Stimulated activated CD8-positive, alpha-beta memory T cell treated with anti-CD3 and anti-CD28 coated beads, Interleukin-15, amount 100 ng/mL, for 1 hour (primary cell): ENCODE measurements at places on chromosomes 7 and 10.

GRCh38 chr7:117200786-117201458, 121.9 kb downstream of the WNT2 start:
- no peak for DNase-seq

DNA sequence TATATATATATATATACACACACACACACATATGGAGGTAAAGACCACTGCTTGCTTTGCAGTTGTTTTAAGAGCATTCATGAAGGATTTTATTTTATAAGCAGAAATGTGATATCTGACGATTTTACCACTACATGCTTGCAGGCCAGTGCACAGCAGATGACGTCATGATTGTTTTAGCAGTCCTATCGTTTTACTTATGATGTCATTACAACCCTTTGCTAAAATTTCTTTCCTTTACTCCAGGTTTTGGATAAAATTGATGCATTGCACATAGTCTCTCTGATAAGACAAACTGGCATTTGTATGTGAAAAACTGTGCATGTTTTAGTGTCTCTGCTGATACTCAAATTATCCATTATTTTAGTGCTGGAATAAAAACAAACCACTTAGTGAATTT, 9.2 kb downstream of the EGFR start:
- DNase-seq: no peak

DNA sequence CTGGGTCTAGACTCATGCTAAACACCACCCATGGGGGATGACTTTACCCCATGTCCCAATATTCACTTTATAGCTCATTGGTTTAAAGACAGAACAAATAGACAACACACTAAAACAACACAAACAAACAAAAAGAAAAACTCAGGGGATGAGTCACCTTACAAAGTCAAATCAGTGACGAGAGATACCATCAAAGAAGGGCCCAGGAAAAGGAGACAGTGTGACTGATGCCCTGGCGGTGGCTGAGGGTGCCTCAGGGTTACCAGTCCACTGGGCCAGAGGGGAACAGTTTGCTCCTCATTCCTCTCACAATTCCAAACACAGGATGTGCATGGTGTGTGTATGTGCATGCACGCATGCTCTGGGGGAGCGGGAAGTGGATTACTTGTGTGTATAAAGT, 171.3 kb upstream of the PRKCQ start:
- DNase-seq: no peak

DNA sequence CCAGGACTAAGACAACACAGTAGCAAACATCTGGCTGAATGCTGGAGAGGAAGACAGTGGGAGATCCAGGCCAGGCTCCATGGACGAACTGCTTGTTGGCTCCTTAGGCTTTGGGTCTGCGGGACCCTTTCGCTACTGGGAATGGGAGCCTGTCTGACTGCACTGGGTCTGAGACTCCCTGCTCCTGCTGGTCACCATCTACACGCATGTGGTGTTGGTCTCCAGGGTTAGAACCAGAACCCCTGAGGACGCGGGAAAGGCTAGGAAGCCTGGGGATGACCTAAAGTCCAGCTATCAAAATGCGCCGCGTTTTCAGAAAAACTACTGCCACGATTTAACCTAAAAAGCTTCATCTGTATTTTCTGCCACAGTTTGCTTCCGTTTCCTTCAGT, 817 bp upstream of the DNAJB6 start:
- no peak for DNase-seq

GRCh38 chr7:38199154-38199553, 21.1 kb downstream of the STARD3NL start:
- DNase-seq: no peak

- no peak for DNase-seq
These were observed 5.0 kb upstream of the GSAP start for GRCh38 chr7:77420986-77421672.

DNA sequence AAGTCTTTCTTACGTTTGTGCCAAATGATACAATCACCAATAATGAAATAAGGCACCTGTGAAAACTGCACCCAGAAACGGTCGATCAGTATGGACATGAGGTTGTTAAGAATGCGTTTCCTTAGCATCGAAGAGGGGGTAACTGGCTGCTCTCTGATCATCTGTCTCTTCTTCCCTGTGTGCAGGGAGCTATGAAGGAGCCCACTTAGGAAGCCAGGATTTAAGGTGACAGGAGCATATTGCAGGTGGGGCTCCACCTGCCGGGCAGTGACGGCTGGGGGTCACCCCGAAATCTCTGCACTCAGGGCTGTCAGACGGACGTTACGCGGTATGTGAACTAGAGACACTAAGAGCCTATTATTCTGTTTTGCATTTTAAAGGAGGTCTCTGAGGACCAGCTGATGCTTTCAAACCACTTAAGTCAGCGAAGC, 64.5 kb downstream of the CARD11 start:
- no peak for DNase-seq

DNA sequence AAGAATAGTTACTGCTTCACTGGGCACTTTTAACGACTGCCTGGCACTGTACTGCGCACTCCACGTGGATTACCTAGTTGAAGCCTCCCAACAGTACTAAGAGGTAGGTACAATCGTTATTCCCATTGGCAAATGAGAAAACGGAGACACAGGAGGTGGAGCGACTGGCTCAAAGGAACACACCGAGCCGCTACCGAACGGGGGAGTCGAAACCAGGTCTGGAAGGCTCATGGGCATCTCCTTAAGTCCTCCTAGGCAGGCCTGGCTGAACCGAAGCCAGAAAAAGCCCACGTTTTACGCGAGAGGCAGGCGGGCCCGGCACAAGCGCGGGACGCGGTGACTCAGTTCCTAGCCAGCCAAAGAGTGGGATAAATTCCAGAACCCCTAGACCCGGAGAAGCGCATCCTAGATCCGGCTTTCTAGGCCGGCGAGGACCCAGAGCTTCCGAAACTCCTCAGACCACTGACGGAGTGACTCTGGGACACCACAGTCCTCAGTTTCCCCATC, 472 bp downstream of the PDAP1 start:
- DNase-seq: no peak

DNA sequence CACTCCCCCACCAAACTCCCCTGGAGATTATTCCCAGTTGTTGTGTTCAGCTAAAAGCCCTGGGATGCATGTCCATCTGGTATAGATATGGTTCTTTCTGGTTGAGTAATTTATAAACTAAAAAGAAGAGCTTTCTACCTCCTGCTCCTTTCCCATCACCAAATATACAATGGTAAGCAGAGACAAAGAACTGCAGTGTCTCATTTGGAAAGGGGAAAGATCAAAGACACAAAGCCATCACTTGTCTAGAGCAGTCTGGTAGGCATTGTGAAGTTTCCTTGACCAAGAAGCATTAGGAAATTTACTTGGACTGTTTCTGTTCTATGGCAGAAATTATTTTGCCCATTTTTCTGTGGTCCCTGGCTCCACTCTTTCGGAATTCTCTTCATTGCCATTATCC, 24.9 kb upstream of the PANK1 start:
- no peak for DNase-seq

GRCh38 chr7:153524070-153524601, 528.1 kb upstream of the DPP6 start:
- DNase-seq: no peak

- no peak for DNase-seq
These were observed 33.4 kb downstream of the CCM2 start for GRCh38 chr7:45033261-45033930.

- no peak for DNase-seq
These were observed 27.8 kb upstream of the C10orf120 start for GRCh38 chr10:122727426-122727825.

DNA sequence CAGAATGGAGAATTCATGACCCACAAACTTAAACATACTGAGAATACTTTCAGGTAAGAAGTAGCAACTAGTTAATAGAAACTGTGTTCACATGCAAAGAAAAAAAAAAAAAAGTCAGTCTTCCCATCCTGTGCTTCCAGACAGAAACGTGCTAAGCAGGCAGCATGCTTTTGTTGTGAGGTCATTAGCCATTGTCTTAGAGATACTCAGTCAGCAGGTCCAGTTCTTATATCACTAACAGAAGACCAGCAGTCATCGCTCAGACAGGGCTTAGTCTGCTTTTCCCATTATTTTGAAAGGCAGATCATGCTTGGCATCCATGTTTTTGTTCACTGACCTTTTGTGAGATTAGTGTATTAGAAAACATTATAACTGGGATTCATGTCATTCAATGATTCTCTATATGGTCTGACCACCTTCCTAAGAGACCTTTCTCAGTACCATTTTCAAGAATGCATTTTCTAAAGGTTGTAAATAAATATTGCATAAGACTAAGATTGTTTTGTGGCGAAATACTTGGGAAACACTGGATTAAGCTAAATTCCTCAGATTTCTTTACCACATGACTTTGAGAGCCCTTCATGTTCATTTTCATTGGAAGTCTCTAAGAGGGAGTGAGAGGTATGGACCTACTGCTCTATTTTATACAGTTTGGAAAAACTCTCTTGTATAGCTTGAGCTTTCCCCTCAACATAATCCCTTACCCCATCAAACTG, 45.0 kb upstream of the AGBL3 start:
- DNase-seq: no peak

GRCh38 chr7:100867040-100867775, at the start of gene TRIP6:
TRIP6 (plus strand) TSS chr7:100867387; CDS start chr7:100867498, 111 bp downstream.
- DNase-seq: no peak

DNA sequence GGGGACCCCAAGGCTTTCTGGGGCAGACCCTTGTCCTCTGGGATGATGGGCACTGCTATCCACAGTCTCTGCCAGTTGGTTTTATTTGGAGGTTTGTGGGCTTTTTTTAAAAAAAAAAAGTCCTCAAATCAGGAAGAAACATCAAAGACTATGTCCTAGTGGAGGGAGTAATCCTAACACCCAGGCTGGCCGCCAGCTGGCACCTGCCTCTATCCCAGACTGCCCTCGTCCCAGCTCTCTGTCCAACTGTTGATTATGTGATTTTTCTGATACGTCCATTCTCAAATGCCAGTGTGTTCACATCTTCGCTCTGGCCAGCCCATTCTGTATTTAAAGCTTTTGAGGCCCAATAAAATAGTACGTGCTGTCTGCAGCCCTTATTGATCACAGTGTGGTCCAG, 61.0 kb upstream of the LRRC4 start:
- DNase-seq: no peak

GRCh38 chr10:48343921-48344598, 37.6 kb downstream of the MAPK8 start:
- no peak for DNase-seq

- no peak for DNase-seq
These were observed 411.9 kb upstream of the SHH start for GRCh38 chr7:156223935-156224832.

- DNase-seq: no peak
These were observed 192.3 kb downstream of the DNAJC1 start for GRCh38 chr10:21811245-21811585.

DNA sequence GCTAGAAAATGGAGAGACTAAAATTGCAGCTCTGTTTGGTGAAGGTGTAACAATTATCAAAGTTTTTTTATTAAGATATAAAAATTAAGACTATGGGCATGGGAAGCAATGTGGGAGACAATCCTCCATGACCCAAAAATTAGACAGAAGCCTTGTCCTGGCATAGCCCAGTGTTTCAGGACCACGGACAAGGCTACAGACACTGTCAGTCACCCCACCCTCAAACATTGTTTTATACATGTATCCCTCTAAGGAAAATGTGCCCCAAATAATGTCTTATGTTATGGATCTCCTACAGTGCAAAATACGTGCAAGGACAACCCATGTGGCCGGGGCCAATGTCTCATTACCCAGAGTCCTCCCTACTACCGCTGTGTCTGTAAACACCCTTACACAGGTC, 24.0 kb downstream of the HABP2 start:
- DNase-seq: no peak

DNA sequence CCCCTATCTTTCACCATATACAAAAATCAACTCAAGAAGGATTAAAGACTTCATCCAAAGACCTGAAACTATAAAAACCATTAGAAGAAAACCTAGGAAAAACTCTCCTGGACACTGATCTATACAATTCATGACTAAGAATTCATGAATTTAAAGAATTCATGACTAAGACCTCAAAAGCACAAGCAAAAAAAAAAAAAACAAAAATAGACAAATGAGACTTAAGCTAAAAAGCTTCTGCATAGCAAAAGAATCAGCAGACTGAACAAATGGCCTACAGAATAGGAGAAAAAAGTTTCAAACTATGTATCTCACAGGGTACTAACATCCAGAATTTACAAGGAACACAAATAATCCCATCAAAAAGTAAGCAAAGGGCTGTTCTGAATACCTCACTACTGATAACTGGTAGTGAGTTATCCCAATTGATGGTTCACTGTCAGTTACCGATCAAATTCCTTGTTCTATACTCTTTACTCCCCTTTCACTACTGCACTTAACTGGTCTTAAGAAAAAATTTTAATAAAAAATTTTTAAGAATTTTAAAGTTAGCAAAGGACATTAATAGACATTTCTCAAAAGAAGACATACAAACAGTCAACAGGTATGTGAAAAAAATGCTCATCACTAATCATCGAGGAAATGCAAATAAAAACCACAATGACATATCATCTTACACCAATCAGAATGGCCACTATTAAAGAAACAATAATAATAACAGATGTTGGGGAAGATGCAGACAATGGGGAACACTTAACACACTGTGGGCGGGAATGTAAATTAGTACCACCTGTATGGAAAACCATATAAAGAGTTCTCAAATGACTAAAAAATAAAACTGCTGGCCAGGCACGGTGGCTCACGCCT, 33.2 kb downstream of the KMT2C start:
- DNase-seq: no peak
